ENCODE measurements at places on chromosomes 7 and 10.

GRCh38 chr10:48604039-48604990 lies 558 bp downstream of the ARHGAP22 start:
- DNase-seq: no peak

DNA sequence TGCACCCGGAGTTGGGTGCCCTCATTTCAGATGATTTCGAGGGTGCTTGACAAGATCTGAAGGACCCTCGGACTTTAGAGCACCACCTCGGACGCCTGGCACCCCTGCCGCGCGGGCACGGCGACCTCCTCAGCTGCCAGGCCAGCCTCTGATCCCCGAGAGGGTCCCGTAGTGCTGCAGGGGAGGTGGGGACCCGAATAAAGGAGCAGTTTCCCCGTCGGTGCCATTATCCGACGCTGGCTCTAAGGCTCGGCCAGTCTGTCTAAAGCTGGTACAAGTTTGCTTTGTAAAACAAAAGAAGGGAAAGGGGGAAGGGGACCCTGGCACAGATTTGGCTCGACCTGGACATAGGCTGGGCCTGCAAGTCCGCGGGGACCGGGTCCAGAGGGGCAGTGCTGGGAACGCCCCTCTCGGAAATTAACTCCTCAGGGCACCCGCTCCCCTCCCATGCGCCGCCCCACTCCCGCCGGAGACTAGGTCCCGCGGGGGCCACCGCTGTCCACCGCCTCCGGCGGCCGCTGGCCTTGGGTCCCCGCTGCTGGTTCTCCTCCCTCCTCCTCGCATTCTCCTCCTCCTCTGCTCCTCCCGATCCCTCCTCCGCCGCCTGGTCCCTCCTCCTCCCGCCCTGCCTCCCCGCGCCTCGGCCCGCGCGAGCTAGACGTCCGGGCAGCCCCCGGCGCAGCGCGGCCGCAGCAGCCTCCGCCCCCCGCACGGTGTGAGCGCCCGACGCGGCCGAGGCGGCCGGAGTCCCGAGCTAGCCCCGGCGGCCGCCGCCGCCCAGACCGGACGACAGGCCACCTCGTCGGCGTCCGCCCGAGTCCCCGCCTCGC lies at the start of gene EGFR:
Gene EGFR (plus strand): TSS at position 657 of the 830 bp plus-strand sequence. CDS start 261 bp downstream, outside the sequence.
- no peak for DNase-seq

DNA sequence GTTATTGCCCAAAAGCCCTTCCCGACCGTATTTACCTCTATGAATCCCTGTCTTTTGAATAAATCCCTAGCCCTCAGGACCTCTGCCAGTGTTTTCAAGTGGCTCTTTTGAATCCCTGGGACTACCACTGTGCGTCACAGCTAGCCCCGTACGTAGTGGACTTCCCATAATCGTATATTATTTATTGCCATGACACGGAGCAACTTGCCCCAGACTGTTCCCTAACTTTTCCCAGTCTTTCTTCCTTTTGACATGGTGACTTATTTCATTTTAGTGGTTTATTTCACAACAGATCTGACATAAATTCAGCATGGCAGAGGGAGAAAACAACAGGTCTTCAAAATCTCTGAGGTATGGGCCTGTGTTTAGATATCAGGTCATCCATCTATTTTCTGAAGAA lies 318.6 kb upstream of the KLF6 start:
- no peak for DNase-seq

DNA sequence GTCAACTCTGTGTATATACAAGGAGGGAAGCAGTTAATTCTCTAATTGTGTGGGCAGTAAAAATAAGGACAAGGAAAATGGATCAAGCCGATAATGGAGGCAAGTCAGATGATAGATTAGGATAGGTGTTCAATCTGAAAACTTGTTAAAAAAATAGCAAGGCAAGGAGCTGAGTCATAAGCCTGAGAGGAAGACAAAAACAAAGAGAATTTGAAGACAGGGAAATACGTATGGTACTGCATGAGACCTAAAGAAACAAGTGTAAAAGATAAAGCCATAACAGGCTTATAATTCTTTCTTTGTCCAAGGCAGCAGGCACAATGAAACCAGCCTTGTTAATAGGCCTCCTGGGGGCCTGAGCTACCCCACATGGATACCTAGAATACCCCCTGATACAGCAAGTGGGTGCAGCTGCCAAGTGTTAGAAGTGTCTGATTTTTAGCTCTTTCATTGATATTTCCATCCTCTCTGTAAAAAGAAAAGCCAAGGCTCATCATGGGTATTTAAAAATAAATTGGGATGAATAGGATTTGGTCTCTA lies 1570.6 kb upstream of the LRRTM3 start:
- DNase-seq: no peak

DNA sequence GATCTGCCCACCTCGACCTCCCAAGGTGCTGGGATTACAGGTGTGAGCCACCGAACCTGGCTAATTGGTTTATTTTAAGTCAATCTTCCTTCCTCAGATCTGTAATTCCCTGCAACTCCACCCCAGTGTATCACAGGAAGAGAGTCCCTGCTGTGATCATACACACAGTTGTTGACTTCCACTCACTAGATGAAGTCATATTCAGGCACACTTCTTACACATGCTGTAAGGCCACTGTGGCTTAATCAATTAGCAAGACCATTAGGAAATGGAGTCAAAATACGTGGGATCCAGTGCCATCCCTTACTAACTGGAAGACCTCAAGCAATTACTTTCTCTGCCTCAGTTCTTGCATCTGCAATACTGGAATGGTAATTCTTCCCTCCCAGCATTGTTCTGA lies 66.1 kb upstream of the PAX2 start:
- no peak for DNase-seq

- no peak for DNase-seq
These were observed 113.9 kb upstream of the LAMB4 start for GRCh38 chr7:108244110-108244509.

DNA sequence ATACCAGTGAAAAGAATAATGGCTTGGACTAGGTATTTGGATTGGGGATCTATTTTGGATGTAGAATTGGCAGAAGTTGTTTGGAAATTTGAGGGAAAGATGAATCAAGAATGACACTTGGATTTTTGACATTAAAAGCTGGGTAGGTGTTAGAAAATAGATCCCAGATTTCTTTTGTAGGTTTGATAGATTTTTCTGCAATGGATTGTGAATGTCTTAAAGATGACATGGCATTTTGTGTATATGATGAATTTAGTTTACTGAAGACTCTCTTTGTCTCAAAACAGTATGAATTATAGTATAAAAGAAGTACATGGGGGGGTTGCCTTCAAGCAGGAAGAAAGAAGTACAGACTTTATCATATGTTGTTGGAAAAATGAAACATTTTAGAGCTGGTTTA lies 75.8 kb downstream of the MPLKIP start:
- no peak for DNase-seq

DNA sequence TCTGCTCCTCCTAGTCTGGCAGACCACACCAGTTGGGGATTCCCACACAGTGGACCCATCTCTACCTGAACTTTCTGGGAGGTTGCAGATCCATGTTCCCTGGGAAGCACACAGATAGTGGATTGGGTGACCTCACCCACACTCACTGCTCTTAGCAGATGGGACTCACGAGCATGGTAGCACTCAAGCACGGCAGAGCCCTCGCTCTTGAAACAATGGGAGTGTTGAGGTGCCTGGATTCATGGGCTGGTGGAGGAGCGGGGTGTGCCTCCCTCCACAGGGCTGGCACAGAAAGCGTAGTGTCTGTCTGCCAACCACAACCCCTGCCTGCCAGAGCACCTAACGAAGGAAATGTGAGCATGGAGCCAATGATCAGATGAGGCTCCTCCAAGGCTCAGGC lies 568.0 kb downstream of the POM121L12 start:
- DNase-seq: no peak

Measured in GM12892 (cell line).